Adipocyte (in vitro differentiated cells): ENCODE measurements at places on chromosomes 13 and 19.

- DNase-seq: no peak
Observed at GRCh38 chr13:76499891-76500290, 386.3 kb downstream of the KCTD12 start.

DNA sequence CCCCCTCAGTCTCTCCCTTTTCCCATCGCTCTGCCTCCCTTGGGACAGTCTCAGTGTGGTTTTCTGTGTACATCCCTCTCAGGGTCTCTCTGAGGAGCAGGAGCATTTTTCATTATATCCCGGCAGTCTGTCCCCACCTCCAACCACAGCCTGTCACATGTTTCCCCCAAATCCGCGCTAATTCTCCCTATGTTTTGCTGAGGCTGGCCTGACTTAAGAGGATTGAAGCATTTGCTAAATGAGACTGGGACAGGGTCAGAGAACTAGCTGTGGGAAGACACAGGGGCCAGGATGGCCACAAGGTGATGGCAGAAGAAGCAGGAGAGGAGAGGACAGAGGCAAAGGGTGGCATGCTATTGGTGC lies 5.5 kb downstream of the TPRX1 start:
- no peak for DNase-seq

GRCh38 chr19:44955505-44956439 lies 592 bp downstream of the CLPTM1 start:
- DNase-seq: peak; percentile 24

DNA sequence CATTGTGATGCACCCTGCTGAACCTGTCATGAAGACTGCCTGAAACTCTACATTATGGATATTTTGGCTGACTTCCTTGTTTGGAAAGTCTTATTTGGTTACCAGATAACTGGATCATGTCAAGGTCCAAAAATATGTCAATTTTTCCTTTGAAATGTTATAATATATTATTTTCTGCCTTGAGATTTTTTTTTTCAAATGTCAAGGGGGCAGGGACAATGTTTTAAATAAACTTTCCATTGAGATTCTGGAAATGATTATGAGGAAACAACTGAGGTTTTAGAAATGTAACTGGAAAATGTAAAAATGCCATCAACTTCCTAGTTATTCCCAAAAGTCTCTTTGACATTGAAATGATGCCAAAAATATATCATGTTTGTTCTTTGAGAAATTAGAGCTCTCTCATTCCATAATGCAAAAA lies 117.0 kb downstream of the RFC3 start:
- DNase-seq: peak; percentile 52

DNA sequence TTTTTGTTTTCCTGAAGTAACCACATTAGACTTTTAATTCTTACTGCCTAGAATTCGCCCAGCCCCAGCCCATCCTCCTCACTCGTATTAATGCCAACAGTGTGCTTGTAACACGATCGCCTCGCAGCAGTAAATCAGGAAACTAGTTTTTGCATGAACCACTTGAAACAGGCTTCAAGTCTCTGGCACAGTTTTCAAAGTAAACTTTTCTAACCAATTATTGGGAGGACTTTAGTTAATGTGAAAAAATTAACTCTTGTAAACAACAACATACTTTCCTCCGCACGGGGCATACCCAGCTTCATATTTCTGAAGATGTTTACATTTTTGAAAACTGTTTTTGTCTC lies 39.2 kb downstream of the TNFRSF19 start:
- DNase-seq: peak; percentile 67

- no peak for DNase-seq
Observed at GRCh38 chr13:21675095-21675991, 4.5 kb downstream of the FGF9 start.

- no peak for DNase-seq
Observed at GRCh38 chr13:93325303-93326233, 99.0 kb downstream of the GPC6 start.

- peak; percentile 68 for DNase-seq
Observed at GRCh38 chr19:7294558-7295212, 471 bp upstream of the INSR start.

DNA sequence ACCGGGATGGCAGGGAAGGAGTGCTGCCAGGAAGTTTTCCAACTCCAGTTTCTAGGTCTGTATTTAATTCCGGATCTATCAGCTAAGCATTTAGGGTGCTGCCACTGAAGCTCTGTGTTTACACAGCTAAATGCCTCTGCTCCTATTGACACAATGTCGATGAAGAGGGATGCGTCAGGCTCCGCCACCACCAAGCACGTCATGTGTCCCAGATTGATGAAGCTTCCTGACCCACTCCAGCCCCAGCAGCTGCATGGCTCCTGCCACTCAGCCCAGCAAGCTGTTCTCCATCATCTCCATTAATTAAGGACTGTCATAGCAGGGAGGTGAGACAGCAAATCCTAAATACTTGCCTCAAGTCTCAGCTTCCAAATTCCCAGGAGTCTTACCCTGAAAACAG lies 435.2 kb upstream of the ZNF507 start:
- DNase-seq: no peak

GRCh38 chr13:104782741-104783140 lies 1716.5 kb upstream of the SLC10A2 start:
- no peak for DNase-seq

GRCh38 chr13:44436589-44437337 lies 63.1 kb downstream of the SERP2 start:
- DNase-seq: peak; percentile 95

DNA sequence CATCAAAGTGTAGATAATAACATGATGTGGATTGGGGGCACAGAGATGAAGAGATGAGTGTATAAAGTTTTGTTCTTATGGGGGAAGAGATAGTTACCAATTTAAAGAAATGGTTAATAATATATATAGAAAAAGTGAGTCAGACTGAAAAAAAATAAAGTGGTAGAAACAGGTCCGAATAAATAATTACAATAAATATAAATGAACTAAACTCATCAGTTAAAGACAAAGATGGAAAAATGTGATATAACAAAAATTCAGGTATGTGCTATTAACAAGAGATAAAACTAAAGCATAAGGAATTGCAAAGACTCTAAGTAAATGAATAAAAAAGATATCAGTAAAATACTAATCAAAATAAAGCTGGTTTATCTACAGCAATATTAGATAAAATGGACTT lies 61.1 kb upstream of the KPNA3 start:
- no peak for DNase-seq

DNA sequence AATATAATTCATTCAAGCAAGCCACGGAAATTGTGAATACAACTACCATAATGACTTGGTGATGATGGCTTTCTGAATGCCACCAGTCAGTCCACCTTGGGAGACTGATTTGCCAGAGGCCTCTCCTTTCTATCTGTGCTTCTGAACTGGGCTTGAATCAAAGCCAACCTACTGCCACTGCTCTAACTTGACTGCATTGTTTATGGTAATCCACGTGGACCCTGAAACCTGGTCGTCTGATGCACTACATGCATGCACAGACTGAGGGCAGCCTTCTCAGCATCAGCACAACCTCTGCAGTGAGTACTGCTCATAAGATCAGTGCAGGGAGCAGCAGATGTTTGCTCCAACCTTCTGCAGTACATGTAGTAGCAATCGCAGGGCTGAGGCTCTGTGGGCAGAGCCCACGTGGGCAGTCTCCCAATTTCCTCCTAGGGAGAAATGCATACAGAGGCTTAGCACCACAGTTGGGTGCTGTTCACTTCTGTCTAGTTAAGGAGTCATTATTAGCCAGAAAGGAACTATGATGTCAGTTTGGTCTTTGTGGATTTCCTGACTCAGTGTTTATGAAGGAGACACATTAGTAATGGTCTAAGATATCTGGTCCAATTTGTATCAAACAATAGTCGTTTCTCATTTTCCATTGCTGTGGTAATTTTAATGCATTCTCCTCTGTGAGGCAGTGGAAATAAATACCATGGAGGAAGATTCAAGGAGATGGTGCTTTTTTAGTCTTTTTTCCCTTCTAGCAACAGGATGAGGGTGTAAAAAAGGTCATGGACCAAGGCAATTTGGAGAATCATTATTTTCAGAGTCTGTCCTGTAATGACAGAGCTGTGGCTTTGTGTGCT lies 82.5 kb downstream of the AKAP11 start:
- peak; percentile 30 for DNase-seq

- DNase-seq: peak; percentile 93
Observed at GRCh38 chr13:20174656-20175405, 14.0 kb upstream of the GJA3 start.

DNA sequence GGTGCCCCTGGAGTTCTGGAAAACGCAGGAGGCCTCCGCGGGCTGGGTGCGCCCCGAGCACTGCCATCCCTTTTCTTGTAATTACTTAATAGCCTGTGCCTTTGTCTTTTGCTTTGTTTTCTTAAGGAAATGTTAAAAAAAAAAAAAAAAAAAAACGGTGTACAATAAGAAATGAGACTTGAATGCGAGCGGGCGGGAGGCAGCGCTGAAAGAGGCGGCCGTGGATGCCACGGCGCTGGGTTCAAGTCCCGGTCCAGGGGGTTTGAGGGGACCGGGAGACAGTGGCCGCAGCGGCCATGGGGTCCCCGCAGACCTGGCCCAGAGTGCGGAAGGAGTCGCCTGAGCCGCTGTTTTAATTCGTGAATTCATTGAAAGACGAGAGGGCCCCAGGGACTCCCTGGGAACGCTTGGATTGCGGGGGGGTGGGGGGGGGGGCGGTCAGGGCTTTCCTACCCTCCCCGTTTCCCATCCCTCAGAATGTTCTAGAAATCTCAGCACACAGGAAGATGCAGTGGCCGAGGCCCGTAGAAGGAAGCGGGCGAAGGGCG lies 349.2 kb upstream of the ARGLU1 start:
- no peak for DNase-seq

GRCh38 chr19:43132696-43133095 lies 50.2 kb upstream of the PSG2 start:
- no peak for DNase-seq

DNA sequence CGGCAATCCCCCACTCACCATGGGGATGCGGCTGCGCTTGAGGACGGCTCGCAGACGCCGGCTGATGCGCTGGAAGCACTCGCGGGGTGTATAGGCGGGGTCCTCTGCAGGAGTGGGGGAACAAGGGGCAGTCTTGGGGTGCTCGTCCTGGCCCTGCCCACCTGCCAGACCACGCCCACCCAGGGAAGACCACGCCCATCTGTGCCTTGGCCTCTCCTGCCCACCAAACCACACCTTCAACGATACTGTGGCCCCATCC lies 6.7 kb downstream of the RNU6-9 start:
- DNase-seq: no peak

- DNase-seq: peak; percentile 14
Observed at GRCh38 chr13:100881291-100881864, 206.8 kb upstream of the TMTC4 start.

DNA sequence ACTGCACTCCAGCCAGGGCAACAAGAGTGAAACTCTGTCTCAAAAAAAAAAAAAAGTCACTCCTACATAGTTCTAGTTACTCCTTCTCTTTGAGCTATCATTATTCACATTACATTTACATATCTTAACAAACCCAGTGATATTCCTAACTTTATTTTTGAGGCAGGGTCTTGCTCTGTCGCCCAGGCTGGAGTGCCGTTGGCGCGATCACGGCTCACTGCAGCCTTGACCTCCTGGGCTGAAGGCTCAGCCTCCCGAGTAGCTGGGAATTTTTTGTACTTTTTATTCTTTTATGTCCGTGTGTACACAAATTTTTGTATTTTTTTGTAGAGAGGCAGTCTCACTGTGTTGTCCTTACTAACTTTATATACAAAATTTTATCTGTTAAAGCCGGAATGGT lies 587 bp upstream of the RPS15 start:
- no peak for DNase-seq

DNA sequence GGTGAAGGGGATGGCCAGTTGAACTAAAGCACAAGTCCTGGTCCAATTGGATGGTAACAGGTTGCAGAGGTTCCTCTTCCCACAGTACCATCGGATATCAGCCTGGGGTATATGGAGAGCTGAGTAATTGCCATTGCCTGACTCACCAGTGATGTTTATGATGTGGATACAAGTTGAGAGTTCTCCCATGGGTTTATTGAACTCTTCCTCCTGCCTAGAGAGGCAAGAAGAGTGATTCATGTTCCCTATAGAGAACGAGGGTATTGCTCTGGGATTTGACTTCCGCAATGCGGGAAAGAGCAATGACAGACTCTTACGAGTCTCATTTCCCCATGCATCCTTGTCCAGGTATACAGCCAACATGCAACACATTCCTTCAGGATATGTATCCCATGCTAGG lies 111.3 kb upstream of the PCDH9 start:
- DNase-seq: no peak

- no peak for DNase-seq
Observed at GRCh38 chr13:42965281-42965680, 26.8 kb downstream of the EPSTI1 start.

GRCh38 chr13:102977471-102977870 lies 88.7 kb downstream of the SLC10A2 start:
- DNase-seq: peak; percentile 35

DNA sequence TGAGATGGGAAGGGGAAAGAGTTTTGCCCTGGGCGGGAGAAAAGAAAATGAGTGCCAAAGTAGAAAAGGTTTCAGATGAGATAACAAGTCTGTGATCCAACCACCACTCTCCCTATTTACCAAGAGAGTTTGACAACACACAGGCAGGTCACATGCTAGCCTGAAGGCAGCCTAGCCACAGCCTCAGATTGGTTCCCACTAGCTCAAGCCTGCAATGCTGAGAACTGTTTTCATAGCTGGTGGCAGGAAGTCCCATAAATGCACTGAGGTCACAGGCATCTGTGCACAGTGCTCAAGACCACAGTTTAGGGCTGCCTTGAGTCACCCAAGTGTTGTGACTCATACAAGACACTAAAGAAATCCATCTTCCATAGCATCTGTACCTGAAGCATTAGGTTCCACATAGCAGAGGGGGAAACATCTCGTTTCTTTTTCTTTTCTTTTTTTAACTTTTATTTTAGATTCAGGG lies 18.5 kb upstream of the POP4 start:
- DNase-seq: no peak

GRCh38 chr13:30051531-30052060 lies 201.2 kb upstream of the UBL3 start:
- no peak for DNase-seq

DNA sequence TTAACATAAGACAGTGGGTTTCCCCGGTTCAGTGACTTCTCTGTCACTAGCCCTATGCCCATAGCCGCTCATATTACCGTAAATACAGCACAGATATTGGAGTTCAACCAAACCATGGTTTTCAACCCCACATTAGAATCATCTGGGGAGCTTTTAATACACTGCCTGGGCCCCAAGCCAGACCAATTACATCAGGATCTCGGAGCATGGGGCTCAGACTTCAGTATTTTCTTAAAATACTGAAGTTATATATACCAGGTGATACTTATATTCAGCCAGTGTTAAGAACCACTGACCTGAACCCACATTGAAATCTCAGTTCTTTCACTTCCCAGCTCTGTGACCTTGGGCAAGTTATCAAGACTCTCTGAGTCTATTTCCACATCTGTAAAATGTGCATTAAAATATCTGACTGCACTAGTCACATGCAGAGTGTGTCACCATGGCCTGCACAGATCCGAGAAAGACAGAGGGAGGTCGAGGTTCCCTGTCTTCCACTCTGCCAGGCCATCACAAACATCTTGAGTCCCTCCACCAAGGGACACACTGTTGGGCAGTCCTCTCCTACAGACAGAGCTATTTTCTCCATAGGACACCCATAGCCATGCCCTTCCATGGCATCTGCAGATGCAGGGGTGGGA lies 32.2 kb upstream of the IPO5 start:
- DNase-seq: peak; percentile 55

GRCh38 chr19:1672038-1672768 lies 19.8 kb upstream of the TCF3 start:
- peak; percentile 79 for DNase-seq

GRCh38 chr19:15297416-15298224 lies 34.7 kb downstream of the BRD4 start:
- DNase-seq: peak; percentile 68

GRCh38 chr13:111039735-111040134 lies 75.4 kb upstream of the ARHGEF7 start:
- DNase-seq: no peak

GRCh38 chr13:65943024-65943423 lies 1287.1 kb downstream of the PCDH9 start:
- DNase-seq: peak; percentile 17
